ENCODE measurements at places on chromosomes 13 and 19.
A peak's percentile ranks its signal among the peaks of the same experiment; 100 is the strongest.

DNA sequence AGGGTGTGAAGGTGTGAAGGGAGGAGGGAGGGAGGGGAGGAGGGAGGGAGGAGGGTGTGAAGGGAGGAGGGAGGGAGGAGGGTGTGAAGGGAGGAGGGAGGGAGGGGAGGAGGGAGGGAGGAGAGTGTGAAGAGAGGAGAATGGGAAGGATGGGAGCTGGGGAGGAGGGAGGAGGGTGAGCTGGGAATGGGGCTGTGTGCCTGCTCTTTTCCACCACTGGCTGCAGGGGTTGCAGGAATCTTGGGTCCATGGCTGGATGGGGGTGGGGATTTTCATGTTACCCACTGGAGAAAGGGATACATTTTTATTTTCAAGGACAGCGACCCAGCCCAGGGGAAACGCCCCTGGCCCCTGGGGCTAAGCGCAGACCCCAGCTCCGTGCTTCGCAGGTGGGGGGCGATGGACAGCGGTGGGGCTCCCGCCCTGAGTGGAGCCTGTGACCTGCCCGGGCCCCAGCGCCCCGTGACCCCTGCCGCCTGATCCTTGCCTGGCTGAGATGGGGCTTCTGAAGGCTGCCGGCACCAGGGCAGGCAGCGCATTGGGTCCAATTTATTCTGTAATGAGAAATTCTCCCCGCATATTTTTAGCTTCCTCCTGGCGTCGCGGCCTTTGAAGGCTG is 3.0 kb upstream of the EFNA2 start:
- DNase-seq: no peak

GRCh38 chr13:84238381-84238780 is 356.1 kb upstream of the SLITRK1 start:
- no peak for DNase-seq

- no peak for DNase-seq
These were observed 156.9 kb downstream of the DLEU7 start for GRCh38 chr13:50686551-50686950.

- DNase-seq: peak; percentile 44
These were observed 322 bp downstream of the ZNF558 start for GRCh38 chr19:8831832-8832131.

GRCh38 chr19:46722421-46723022 is 5.6 kb upstream of the PRKD2 start:
- DNase-seq: no peak

DNA sequence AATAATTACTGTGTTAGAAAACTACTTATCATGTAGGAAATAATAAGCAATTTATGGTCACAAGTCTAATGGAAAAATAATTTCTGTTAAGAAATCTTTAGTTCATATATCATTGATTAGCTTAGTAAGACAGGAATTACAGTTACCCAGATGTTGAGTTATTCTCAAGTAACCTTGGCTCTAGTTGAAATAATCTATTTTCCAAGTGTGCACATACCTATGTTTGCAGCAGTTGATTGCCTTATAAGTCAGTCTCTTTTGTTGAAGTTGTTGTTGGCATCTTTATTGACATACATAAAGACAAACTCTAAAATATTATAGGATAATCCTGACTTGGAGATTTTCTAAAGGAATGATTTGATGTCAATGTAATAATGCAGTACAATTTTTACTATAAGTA is 511.4 kb upstream of the KLF12 start:
- DNase-seq: no peak

DNA sequence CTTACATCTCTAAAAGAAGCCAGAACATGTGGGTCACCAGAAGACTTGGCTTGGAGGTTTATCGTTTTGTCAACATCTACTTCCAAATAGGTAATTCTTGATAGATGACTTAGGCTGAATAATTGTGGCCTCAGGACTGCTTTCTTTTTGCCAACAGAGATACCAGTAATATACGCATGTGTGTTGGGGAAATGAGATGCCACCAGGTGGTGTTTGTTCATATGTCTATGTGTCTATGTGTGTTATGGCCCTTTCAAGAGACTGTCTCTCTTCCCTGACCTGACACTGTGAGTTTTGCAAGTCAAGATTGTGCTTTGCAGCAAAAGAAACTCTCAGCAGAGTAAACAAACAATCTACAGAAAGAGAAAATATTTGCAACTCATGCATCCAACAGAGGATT is 31.6 kb upstream of the METTL21C start:
- no peak for DNase-seq

- DNase-seq: no peak
These were observed 116.8 kb upstream of the SPATA13 start for GRCh38 chr13:24043590-24044350.

DNA sequence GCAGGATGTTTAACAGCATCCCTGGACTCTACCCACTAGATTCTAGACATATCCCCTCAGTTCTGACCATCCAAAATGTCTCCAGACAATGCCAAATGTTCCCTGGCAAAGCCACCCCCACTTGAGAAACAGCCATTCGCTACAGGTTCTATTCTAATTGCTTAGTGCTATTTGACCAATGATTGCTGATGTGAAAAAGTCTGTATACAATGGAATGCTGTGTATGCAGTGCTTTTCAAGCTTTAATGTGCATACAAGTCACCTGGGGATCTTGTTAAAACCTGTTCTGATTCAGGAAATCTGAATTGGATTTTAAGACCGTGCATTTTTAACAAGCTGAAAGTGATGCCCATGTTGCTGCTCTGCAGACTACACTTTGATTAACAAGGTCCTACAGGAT is 331.8 kb upstream of the KLF12 start:
- no peak for DNase-seq
